HAP-1 (cell line): ENCODE measurements at places on chromosomes 2 and 18.

DNA sequence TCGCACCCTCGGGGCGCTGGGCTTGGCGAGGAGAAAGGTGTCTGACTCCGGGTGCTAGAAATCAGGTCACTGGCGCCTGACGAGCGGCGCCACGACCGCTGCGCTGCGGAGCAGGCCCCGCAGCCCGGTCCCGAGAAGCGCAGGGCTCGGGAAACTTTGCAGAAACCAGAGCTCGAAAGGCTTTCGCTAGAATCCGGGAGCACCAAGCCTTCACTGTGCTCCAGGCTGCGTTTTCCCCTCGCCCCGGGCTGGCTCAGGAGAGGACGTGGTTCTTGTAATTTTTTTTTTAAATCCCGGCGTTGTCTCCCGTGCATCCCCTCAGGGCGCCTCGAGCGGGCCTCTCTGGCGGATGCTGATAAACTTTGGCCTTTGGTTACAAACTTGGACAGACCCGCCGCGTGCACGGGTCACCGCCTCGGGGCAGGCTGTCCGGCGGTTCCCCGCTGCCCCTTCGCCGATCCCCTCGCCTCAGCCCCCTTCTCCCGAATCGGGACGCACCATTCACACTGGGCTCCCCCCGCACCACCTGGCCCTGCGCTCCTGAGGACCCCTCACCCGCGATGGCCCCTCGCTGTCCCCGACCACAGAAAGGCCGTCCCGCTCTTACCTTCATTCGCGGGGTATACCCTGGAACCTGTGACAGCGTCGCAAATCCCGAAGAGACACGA, 419 bp downstream of the EPHA4 start:
- DNase-seq, result peak; percentile 16

DNA sequence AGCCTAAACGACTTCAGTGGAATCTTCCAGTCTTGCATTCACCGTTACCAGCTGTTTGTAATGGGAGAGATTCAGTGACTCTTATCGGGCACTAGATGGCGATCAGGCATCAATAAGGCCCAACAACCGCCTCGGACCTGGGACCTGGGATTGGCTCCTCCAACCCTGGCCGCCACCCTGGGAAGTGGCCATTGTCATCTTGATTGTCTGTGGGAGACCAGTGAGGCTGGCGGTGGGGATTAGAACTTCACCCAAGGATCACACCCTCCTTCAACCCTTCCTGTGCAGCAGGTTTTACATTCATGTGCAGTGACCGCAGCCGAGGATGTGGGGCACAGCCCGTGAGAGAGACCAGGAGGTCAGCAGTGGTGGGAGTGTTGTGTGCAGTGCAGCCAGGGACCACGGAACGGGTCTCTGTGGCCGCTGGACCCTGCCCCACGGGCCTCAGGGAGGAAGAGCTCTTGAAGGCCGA, 85.3 kb downstream of the SPP2 start:
- DNase-seq, result peak; percentile 83

DNA sequence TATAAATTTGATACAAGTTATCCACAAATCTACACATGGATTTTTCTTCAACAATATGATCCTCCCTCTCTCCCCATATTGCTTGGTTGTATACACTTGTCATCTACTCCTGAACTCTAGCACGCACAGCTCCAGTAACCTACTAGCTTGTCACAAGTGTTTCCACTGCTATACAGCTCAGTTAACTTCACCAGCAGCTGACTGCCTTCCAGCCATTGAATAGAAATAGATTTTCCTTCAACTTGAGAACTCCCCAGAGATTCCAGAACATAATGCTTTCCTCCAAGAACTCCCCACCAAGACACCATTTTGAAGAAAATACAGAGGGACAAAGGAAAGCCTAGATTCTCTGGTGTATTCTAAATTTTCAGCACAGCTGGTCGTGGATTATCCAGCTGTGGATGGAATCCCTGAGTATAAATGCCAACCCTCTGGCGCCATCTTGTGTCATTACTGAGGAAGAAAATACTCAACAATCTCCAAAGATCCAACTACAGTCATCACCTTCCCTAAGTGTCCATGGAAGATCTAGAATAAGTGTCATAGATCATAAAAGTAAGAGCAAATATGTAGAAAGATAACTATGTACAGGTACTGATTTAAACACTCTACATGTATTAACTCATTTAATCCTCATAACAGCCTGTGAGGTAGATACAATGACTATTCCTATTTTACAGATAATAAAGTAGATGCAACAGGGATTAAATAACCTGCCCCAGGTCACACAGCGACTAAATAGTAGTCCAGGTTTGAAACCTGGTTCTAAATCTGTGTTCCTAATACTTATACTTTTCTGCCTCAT, 156.7 kb downstream of the ARHGAP28 start:
- DNase-seq, result peak; percentile 41

GRCh38 chr2:234249873-234250272, 199.4 kb downstream of the SPP2 start:
- DNase-seq, result peak; percentile 50

DNA sequence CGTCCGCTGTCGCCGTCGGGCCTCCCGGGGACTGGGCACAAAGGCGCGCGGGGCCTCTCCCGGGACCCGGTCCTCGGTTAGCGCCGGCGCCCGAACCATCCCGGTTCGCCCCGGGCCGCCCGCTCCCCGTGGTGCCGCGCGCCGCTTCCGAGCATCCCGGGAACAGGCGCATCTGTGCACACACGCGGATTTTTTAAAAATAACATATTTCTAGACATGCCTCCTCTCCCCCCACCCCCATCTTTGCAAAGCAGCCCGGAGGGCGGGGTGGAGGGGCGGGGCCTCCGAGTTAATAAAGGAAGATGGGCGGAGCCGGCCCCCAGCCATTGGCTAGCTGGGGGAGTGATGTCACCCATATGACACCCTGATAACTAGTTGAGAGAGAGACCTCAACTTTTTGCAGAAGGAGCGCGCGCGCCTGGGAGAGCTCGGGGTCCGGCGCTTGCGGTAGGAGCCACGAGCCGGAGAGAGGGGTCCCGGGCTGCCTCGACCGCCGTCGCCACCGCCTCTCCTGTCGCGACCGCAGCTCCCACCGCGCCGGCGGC, at the start of gene SOX11:
TSS of gene SOX11 (plus strand) at position 400 of the 545 bp plus-strand sequence. CDS start 338 bp downstream, outside the sequence.
- DNase-seq, result no peak

- no peak for DNase-seq
These were observed 463 bp downstream of the PPP1CB start for GRCh38 chr2:28751956-28752630.

- DNase-seq, result no peak
These were observed 130.6 kb upstream of the SKOR2 start for GRCh38 chr18:47381975-47382570.

- no peak for DNase-seq
These were observed 222.7 kb downstream of the PHLPP1 start for GRCh38 chr18:62938006-62938405.

GRCh38 chr2:236752096-236752495, 182.5 kb downstream of the ACKR3 start:
- DNase-seq, result no peak

DNA sequence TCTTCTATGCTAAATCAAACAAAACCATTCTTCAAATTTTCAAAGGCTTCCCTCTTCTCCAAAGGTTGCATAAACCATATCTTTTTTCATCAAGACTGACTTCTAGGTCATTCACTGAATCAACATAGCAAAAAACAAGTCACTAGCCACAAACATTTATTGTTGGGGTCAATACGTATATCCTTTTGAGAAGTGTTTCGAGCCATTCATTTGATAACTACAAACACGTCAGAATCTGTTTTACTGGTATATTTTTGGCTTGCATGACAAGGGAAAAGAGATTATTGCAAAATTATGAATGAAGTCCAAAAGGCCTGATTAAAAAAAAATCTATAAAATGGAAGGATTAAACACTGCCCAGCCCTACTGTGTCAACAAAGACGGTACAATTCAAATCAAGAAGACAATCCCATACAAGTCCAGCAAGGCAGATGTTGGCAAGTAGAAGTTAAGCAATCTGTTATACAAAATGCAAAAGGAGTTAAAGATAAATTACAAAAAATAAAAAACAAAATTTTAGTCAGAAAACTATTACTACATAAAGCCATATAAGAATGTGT, 222.4 kb downstream of the SRBD1 start:
- DNase-seq, result peak; percentile 83

GRCh38 chr2:83944191-83944590, 514.9 kb downstream of the SUCLG1 start:
- no peak for DNase-seq

DNA sequence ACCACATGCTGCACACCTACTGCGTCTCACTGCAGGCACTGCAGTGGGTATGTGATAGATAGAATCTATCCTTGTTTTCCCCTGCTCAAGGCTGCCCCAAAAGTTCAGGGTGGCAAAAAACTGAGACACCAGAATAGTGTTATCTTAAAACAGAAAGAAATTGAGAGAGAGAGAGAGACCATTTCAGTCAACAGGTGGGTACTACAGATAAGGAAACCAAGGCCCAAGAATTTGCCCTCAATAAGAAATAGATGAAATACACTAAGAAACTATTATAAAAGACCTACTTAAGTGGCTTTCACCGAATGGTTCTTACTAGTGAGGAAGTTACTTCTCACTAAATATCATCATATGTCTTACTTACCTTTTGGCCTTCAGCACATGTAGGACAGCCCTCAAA, 27.9 kb downstream of the EPG5 start:
- no peak for DNase-seq
